ENCODE measurements at places on chromosomes 5 and 9.

DNA sequence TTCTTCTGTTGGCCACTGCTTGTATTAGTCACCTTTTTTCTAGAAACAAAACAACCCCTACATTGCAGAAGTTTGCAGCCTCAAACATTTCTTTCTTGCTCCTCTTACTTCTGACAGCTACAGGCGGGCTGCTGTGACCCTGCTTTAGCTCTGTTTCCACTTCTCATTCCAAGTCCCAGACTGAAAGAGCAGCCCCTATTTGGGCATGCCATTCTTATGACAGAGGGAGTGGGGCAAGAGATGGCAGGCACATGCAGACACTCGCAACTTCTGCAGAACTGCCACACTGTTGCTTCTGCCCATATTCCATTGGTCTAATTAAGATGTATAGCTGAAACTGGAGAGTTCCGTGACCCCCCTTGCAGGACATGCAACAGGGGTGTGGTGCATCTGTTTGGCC lies 19.6 kb upstream of the RPS23 start:
- DNase-seq: no peak

GRCh38 chr5:138077064-138077696 lies 6.7 kb upstream of the WNT8A start:
- DNase-seq: no peak

DNA sequence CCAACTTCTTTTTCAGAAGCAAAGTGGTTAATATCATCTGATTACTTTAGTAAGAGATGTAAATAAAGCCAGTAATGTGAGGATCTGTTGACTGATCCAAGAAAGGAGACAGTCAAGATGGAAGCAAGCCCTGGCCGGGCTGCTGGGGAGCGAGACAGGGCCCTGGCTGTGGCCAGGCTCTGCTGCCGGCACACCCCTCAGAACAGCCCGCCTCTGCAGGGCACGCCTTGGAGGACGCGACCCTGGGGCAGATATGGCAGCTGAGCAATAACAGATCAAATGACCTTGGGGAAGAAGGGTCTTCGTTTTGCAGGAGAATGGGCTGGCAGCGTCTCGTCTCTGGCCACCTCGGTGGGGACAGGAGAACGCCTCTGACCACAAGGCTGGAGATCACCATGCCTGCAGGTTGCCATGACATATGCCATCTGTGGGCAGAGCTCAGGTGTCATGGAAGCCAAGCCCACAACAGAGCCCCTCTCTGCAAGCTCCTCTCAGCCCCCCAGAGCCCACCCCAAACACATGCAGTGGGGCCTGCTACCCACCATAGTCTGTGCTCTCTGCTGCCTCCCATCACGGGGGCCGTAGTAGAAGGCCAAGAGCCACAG lies 206.5 kb downstream of the FANCC start:
- no peak for DNase-seq

DNA sequence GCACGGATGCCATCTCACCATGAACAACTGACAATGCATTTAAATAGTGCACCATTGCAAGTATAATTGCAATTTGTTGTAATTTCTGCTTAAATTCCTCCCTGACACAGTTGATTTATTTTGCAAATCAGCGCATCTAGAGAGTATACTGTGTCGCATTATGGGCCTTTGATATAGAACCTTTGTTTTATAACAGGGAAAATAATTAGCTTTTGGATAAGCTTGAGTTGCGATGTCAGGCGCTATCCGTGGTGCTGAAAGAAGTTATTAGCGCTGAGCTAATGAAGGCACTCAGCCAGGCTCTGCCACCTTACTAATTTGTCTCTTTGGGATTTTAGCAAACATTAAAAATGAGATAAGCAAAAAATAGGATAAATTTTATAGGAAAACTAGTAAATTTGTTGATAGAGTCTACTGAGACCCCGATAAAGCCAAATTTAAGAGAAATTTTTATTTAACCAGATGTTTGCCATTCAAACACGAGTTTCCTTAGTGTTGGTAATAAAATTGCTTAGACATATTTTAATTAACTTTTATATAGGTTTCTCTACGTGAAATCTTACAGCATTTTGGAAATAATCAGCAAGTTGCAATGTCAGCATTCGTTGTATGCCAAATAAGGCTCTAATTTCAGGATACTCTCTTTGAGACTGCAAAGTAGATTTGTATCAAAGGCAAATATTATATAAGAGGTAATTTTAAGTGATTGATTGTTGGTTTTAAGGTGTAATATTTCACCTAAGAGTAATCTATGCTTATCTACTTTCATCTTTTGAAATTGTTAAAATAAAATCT lies 355.5 kb downstream of the TLR4 start:
- no peak for DNase-seq

DNA sequence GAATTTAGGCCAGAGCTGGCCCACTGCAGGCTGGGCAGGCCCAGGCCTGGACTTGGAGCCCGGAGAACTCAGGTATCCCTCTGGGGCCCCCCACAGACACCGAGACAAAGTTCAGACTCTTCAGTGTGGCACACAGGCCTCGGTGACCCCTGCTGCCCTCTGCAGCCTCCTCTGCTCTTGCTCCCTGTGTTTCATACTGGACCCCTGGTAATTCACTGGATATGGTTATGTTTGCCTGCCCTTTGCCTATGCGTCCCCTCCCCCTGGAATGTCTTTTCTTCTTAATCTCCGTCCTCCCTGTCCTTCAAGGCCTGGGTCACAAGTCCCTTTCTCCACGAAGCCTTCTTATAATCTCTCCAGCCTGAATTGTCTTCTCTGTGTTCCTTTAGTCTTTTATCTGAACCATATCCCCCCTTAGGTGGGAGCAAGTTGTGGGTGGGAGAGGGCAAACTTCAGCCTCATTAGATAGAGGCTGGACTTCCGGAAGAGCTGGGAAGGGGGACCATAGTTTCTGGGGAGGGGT lies 30.1 kb downstream of the GSN start:
- no peak for DNase-seq

DNA sequence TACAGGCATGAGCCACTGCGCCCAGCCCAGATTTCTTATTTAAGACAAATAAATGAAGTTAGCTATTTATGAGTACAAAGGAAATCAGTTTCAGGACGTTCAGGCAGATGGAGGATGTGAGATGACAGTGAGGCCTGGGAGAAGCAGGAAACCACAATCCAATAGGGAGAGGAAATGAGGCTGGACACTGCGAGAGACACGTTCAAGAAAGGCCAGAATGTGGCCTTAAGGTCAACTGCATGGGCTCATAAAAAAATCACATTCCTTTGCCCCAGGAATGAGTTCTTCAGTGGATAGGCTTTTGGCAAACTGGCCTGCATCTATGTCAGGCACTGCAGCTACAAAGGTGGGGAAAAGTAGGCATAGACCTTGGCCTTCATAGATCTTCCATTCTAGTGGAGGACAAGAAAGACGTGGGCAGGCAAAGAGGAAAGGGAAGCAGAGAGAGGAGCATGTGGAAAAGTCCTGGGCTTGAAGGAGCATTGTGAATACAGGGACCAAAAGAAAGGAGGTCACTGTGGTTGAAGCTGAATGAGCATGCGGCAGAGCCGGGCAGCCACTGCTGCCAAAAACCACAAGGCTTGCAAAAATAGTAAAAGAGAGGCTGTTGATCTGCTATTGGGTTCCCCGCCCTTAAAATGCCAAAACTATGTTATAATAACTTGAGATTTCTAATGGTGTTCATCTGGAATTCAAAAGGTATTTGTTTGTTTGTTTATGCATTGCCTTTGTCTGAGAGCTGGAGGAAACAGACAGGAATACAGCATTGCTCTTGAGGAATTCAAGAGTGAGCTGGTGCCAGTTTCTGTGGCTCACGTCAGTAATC lies 133.0 kb downstream of the GNA14 start:
- no peak for DNase-seq

All from activated CD8-positive, alpha-beta memory T cell treated with anti-CD3 and anti-CD28 coated beads for 48 hours (primary cell).